Stimulated activated CD8-positive, alpha-beta memory T cell treated with anti-CD3 and anti-CD28 coated beads, Interleukin-7, amount 100 ng/mL, for 4 hours (primary cell): ENCODE measurements at places on chromosomes 3 and 15.
A peak's percentile ranks its signal among the peaks of the same experiment; 100 is the strongest.

DNA sequence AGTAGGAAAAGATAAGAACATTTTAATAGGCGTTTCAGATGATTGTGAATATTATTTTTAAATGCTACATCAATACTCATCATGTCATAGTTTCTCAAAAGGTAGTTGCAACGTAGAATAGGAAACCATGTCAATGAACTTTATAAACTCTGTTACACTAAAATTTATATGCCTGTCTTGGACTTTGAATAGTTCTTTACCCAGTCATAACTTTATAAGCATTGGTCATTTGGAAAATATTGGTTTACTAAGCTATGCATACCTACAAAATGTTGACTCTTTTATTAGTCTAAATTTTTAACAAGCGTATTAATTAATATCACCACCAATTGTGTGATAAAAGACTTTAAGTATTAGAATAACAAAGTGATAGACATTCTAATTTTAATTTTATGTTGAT is 293.5 kb downstream of the CGGBP1 start:
- DNase-seq, result no peak

DNA sequence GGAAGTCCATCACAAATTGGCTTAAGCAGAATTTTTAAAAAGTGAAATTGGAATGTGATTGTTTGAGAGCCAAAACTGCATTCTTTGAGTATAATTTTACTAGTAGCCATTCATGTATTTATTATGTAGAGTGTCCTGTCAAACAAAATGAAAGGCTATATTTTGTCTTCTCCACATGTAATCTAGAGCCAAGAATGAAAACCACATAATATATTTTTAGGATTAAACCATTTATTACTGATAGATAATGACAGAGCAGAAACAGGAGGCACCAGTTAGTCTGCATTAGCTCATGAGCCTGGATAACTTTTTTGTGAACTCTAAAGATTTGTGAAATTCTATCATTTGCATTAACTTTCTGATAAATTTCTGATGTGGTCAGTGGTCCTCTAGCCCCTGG is 130.2 kb downstream of the FILIP1L start:
- no peak for DNase-seq

DNA sequence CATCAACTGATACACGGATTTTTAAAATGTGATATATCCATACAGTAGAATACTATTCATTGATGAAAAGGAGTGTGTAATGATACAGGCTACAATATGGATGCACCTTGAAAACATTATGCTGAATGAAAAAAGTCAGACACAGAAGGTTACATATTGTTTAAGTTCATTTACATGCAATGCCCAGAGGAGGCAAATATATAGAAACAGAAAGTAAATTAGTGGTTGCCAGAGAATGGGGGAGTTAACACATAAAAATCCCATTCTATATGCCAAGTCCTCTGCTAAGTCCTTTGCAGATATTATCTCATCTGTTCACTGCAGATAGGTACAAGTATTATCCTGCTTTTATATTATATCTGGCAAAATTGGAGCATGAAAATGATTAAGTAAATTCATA is 22.1 kb upstream of the CDIN1 start:
- DNase-seq, result no peak

GRCh38 chr15:77002436-77002835 is 7.5 kb downstream of the PSTPIP1 start:
- DNase-seq, result no peak

- DNase-seq, result peak; percentile 60
Measured at GRCh38 chr15:85667491-85668424, 127.0 kb downstream of the KLHL25 start.

GRCh38 chr3:89625945-89626344 is 518.5 kb downstream of the EPHA3 start:
- no peak for DNase-seq
